Fibroblast of pulmonary artery (primary cell): ENCODE measurements at places on chromosomes 16 and 17.
A peak's percentile ranks its signal among the peaks of the same experiment; 100 is the strongest.

- peak; percentile 44 for DNase-seq
Observed at GRCh38 chr16:67528870-67529581, 397 bp downstream of the RIPOR1 start.

DNA sequence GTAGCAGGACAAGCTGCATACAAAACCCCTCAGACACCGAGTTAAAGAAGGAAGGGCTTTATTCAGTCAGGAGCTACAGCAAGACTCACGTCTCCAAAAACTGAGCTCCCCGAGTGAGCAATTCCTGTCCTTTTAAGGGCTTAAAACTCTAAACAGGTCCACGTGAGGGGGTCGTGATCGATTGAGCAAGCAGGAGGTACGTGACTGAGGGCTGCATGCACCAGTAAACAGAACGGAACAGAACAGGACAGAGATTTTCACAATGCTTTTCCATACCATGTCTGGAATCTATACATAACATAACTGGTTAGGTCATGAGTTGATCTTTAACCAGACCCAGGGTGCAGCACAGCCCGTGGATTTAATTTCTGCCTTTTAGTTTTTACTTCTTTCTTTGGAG, 25.2 kb downstream of the ITGAM start:
- no peak for DNase-seq

- peak; percentile 74 for DNase-seq
Observed at GRCh38 chr16:86016201-86016965, 117.4 kb downstream of the IRF8 start.

- no peak for DNase-seq
Observed at GRCh38 chr16:22314661-22315626, 17.7 kb downstream of the POLR3E start.

DNA sequence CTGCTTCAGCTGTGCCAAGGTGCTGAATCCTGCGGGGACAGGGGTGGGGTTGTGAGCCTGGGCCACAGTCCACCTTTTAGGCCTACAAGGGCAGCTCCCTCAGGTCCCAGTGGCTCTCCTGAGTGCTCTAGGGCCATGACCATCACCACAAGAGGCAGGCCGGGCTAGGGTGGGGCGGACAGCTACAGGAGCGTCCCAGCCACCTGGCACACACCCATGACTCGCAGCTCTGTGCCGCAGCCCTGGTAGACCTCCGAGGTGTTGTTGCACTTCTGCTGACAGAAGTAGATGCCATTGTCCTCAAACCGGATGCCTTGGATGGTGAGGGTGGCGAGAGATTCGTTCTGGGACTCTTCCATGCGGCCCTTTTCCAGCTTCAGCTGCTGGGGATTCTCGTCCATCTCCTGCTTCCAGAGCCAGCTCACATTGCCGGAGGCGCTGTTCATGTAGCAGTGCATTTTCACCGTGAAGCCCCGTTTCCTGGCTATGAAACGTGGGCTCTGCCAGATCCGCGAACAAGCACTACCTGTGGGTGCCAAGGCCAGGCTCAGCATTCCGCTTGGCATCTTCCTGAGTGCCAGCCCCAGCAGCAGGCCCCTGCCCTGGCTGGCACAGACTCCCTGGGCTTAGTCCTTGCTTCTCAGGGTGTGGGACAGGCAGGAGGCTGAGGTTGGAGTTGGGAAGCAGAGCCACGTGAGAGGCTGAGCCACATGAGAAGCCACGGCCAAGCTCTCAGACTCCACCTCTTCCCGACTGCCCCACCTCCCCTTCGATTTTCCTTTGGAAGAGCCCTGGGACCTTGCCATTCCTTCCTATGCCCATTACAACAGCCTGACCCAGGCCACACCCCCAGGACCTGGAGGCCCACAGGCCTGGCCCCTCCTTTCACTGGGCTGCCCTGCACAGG, 2.0 kb downstream of the CD79B start:
- DNase-seq: no peak
